CD4-positive, alpha-beta T cell treated with Interleukin-12 subunit alpha and Interleukin-12 subunit beta, for 1 hour (primary cell): ENCODE measurements at places on chromosomes 12 and 14.

DNA sequence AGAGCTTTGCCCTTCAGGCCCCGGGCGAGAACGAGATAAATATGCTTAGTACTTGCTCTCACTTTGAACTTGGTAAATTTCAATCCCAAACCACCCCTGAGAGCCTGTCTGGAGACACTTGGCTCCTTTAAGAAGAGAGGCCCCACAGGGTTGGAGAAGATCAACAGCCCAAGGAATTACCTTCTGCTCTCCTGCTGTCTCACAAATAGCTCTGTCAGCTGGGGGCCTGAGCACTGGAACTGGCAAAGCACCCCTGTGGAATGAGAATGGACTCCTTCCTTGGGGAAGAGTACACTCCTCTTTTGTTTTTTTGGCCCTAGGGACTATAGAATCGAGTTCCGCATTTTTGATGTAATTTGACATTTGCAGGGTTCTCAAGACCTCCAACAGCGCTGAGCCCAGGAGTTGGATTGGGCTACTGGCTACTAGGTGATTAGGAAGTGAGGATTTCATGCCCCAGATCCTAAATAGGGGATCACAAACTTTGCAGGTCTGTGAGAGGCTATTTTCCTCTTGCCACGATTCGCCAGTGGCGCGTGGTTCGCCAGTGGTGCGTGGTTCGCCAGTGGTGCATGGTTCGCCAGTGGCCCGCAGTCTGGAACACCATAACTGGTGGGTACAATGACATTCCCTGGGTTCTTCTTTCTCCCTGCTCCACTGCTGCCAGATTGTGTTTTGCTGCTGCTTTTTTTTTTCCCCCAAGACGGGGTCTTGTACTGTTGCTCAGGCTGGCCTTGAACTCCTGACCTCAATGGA, 17.8 kb upstream of the MEG3 start:
- DNase-seq: no peak

DNA sequence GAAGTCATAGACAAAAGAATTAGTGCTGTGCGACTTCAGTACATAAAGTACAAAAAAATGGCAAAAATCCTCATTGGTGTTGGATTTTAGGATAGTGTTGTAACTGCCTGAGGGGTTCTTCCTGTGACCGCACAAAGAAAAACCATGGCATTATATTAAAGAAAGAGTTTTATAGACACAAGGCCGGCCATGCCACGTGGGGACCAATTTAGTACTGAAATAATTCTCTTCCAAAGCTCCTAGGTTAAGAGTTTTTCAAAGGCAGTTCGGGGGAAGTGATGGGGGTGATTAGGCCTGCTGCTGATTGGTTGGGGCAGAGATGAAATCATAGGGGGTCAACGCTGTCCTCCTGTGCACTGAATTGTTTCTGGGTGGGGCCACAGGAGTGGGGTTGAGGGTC, 150.9 kb upstream of the EEA1 start:
- DNase-seq: no peak

DNA sequence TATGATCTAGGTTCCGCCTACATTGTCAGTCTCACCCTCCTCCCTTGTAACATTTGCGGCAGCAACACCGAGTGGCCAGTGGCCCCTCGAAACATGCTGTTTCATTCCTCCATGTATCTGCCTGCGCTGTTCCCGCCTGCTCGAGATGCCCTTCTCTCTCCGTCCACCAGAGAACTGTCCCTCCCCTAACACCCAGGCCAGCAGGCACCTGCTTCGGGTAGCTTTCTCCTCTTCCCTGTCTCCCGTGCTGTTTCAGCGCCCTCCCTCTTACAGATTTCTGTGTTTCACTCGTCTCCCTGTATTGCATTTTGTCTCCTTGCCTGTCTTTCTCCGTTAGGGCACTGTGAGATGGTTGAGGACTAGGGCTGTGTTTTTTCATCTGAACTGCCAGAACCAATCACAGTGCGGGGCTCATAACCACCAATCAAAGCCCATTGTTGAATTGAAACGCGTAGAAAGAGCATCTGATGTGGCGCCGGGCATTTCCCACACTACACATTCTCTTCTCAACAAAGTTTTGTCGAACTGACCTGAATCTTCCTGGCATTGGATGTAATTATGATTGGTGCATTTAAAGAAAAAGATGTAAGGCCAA, 40.9 kb upstream of the ELK3 start:
- DNase-seq: no peak

GRCh38 chr12:57518176-57518919, 2.0 kb downstream of the DDIT3 start:
- no peak for DNase-seq

GRCh38 chr12:105724641-105725040, 394.1 kb downstream of the C12orf75 start:
- no peak for DNase-seq

- DNase-seq: no peak
These were observed 67.8 kb upstream of the KCNH3 start for GRCh38 chr12:49470986-49471385.

- DNase-seq: peak; percentile 63
These were observed 5.8 kb downstream of the MARK3 start for GRCh38 chr14:103391048-103391447.

GRCh38 chr14:30345511-30345910, 213.4 kb upstream of the G2E3 start:
- DNase-seq: no peak

DNA sequence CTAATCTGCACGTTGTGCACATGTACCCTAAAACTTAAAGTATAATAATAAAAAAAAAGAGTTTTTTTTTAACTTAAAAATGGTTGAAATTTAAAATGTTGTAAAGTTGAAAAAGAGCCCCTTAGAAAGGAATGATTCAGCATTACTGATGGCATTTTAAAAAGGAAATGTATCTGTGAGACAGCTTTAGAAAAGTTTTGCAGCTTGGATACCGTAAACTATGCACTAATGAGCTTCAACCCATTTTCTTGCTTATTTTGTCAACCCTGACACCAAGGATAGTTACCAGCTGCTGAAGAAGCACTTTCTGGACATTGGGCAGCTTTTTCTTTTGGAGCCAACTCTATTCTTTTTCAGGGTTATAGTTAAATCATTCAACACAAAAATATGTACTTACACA, 4.3 kb downstream of the BICD1 start:
- DNase-seq: no peak

DNA sequence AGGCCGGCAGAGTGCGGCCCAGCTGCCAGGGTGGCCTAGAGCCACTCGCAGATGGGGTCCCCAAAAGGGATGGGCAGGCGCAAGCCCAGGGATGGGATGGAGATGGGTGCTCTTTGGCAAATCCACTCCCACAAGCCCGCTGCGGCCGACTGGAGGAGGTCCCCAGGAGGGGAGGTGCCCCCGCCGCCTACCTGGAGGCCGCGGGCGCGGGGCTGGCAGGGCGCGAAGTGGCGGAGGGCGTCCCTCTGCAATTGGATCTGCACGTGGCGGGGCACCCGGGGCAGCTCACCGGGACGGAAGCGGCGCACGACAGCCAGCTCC, 730 bp downstream of the PPP1R3E start:
- DNase-seq: no peak

DNA sequence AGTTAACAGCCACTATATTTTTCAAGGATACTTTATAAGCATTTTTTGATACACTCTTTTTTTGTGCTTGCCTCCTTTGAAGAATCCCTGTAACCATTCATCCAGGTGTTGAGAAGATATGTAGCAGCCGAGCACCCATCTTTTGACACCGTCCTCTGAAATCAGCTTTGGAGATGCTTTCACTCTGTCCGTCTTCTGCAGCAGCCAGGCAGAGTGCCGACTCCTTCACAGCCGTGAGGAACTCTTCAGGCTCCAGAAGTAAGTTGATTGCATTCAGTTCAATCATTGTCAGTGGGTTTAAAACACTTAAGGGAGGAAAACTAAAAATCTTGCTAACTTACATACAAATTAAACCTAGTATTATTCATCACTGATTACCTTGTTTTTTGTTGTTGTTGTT, 160.1 kb downstream of the LRFN5 start:
- no peak for DNase-seq

- DNase-seq: no peak
These were observed 214.4 kb downstream of the FOXN3 start for GRCh38 chr14:89202413-89203190.

DNA sequence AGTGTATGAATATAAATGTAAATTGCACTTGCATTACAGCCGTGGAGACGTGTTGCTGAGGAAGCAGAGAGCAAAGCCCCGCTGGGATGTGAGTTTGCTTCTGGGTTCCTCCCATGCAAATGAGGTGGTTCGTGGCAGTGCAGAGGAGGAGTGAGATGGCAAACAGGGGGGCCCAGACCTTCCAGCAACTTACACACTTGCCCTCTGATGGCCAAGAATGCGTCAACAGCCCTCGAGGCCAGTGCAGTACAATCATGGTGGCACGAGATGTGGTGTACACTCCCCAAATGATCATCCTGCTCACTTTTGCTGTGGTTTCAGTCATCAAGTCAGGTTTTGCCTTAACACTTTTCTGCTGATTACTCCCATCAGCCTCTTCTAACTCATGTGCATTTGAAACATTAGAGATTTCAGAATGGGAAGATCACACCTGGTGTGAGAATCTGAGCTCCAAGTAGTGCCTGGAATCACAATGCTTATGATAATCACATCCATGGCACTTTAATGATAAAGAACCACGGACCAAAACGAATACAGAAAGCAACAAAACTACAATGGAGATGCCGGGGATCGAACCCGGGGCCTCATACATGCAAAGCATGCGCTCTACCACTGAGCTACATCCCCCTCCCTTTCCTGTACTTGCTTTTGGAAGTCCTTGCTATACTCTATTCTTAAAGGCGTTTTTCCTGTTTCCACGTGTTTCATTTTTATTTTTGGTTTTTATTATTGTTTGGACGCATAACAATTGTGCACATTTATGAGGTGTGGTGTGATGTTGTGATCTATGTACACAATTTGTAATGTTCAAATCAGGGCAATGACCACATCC, 7.0 kb upstream of the UBC start:
- peak; percentile 79 for DNase-seq

GRCh38 chr12:79775355-79776027, 84.7 kb upstream of the PAWR start:
- no peak for DNase-seq
